Fibroblast of skin of abdomen (primary cell): ENCODE measurements at places on chromosomes 6 and 20.

- DNase-seq, result no peak
Measured at GRCh38 chr20:48527771-48528170, 300.0 kb downstream of the PREX1 start.

GRCh38 chr6:25499615-25500235 is 152.3 kb upstream of the SCGN start:
- no peak for DNase-seq

GRCh38 chr6:150282806-150283205 is 86.0 kb upstream of the IYD start:
- no peak for DNase-seq

DNA sequence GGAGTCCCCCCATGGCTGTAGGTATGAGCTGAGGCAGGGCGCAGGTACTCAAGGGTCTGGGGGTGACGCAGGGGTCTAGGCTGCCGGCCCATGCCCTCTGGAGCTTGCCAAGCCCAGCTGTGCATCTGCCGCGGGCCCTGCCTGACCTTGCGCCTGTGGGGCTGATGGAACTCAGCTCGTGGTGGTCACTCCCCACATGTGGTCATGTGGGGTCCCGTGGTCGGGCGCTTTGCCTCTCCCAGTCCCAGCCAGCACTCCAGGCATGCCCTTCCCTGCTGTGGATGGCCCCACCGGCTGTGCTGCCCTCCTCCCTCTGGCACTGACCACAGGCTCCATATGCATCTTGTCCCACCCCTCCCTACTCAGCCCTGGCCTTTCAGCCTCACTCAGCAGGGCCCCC is 57.3 kb downstream of the RPP40 start:
- DNase-seq, result no peak

DNA sequence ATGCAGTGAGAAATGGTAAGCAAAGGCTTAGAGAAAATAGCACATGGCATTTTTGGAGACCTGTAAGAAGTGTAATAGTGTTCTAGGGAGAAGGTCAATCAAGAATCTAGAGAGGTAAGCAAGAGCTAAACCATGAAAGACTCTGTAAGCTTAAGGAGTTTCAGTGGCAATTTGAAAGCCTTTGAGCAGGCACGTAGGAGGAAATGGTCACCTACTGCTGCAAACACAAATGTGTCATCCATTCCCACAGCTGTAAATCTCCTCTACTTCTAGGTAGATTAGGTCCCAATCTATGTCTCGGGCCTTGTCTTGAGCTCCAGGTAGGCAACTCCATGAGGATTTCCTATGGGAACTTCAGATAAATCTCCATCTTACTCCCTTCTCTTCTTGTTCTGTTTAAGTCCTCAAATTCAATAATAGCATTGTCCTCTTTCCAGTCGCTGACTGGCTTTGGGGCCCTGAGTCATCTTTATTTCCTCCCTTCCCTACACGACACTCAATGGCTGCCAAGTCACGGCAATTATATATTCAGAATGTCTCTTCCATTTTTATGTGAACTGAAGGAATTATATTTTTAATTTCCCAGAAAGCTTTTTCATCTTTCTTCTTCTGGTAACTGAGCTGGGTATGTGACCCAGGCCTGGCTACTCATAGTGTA is 24.2 kb upstream of the PAQR8 start:
- DNase-seq, result no peak

- peak; percentile 34 for DNase-seq
Measured at GRCh38 chr6:46468403-46469010, 22.7 kb downstream of the RCAN2 start.

GRCh38 chr6:105648276-105648675 is 245.4 kb upstream of the PREP start:
- DNase-seq, result no peak

GRCh38 chr6:70686548-70687133 is 19.0 kb downstream of the SMAP1 start:
- DNase-seq, result peak; percentile 31

GRCh38 chr6:85372188-85372914 is 77.5 kb upstream of the NT5E start:
- peak; percentile 21 for DNase-seq

GRCh38 chr6:46935687-46936086 is 13.9 kb upstream of the ADGRF5 start:
- DNase-seq, result no peak

DNA sequence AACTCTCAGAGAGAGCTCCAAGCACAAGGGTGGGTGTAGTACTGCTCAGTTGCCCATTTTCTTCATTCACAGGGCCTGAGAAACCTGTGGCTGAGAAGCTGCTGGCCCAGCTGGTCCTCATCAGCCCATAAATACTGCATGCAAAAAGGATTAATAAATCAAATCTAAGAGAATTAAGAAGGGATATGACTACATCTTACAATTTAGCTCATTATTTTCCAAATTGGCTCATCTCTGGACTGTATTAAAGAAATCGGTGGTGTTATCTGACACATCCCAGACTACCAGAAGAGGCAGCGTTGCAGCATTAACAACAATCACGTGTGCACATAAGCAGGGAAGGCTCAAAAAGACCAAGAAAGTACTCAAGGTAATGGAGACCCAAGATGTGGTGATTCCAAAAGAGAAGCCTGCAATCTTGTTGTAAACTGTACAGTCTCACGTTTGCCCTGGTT is 90.7 kb downstream of the CD24 start:
- no peak for DNase-seq

DNA sequence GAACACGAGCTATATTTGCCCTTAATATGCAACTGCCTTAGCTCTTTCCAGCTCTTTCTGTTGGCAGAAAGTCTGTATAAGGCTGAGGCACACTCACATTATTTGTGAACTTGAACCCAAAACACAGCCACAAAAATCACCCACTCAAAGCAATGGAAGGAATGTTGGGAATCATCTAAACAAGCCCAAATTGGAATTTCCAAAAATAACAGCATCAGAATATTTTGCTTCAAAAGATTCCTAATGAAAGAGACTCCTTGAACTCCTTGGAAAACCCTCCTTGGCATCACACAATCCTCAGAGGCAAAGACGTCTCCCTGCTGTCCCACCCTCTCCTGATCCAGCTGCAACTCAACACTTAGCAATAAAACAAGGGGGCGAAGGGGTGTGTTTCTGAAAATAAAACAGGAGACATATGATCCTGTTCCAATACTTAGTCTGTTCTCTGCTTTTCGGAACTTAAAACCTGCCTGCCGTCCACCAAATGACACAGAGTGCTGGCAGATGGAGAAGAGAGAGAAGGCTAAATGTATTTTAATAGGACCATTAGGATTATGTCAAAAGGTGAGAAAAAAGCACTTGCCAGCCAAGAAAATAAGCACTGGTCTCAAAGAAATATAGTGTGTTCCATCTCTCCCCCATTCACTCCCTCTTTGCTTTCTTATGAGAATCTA is 320.7 kb upstream of the JARID2 start:
- DNase-seq, result no peak

GRCh38 chr6:13048113-13048512 is 280.2 kb downstream of the TBC1D7 start:
- DNase-seq, result peak; percentile 23

DNA sequence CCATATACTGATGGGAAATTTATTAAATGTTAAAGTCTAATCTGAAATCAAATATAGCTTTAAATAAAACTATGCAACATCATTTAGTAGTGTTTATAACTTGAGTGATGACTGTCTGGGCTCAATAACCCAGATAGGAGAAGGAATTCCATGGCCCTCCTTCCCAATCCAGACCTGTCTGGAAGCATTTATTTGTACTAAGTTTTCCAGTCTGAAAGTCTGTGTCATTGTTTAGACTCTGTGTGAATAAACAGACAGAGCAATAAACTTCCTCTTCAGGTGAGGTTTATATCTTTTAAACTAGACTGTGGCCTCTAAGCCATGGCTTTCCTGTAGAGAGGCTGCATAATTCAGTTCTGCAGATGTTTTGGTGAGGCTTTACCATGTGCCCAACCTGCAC is 176.4 kb downstream of the SOX4 start:
- no peak for DNase-seq

- no peak for DNase-seq
Measured at GRCh38 chr6:18465410-18466154, 78.4 kb downstream of the RNF144B start.

GRCh38 chr6:144250276-144250675 is 34.9 kb upstream of the UTRN start:
- peak; percentile 14 for DNase-seq

DNA sequence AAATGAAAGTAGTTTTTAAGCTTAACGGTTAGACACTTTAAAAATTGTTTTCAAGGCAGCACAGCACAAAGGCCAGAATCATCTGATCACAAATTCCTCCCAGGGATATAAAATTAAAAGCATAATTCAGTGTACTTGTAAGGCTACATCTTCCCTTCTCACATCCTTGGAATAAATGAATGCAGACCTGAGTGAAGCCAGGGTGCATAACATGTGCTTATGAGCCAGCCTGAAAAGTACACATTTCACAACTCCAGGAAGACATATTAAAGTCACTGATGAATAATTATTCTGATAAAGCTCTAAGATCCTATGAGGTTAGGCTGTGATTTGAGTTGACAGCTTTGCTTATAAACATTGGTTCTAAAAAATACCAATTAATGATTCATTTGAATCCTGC is 163.6 kb downstream of the BTBD9 start:
- DNase-seq, result no peak

DNA sequence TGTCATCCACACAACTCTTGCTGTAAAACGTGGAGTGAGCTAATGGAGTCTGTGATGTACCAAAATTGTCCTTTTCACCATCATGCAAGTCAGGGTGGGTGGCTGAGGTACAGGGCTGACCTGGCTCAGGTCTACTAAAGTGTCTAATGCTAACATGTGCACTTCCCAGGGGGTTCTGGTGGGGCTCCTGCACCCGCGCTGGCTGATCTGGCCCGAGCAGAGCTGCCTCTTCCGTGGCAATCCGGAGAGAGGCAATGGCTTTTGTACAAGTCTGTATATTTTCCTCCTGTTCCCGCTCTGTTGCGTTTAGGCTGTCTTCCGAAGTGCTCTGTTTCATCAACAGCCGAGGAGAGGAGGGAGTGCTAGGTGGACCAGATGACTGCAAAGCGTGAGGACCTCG is 191.8 kb downstream of the HIVEP2 start:
- DNase-seq, result no peak

DNA sequence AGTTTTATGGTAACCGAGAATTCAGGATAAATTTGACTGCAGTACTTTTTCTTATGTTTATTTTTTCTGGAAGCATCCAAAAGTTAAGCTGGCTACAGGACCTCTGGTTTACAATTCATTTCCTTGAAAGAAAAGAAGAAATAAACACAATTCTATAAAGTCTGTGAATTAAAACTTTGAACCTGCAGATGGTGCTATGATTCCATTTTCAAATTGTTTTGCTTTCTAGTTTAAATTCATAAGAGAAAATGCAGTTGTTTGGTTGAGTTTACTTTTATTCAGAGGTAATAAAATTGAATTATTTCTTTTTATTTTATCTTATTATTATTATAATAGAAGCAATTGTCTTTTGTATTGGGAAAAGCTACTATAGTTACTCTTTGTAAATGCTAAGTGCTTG is 1.8 kb upstream of the VIP start:
- peak; percentile 5 for DNase-seq

DNA sequence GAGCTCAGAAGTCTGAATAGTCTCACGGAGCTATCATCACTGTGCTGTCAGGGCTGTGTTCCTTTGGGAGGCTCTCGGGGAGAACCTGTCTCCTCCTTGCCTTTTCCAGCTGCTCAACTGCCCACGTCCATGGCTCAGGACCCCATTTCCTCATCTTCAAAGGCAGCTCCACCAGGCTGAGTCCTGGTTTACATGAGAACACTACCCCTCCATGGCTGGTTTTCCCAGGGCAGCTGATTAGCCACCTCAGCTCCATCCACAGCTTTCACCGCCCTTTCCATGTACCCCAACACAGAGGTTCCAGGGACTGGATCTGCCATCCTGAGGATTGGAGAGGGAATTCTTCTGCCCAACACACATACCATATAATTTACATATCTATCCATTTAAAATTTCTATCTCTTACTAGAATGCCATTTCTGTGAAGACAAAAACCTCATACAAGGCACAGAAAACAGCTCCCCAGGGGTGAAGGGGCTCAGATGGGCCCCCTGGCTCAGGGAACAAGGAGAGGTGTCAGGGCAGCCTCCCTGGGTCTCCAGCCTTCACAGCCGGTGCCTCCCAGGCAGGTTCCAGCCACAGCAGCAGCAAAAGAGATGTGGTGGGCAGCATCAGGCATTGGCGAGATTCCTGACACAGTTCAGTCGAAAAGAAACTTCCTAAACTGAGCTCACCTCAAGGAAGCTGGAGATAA is 2.2 kb upstream of the RAET1E start:
- DNase-seq, result no peak

DNA sequence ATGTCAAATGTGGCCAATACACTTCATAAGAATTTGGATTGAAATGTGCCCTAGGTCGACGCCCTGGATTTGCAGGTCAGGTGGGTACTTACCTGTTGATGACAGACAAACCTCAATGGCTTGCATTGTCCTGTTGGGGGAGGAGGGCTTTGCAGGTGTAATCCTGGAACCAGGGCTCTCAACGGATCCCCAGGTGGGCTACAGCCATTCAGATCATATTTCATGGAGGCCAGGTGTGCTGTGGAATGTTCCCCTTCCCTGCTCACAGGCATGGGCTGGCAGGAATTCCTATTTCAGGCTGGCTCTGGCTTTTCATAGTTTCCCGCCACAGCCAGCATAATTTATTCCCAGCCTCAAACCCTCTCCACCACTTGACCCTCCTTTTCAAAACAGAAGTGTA is 254.7 kb downstream of the SMOC2 start:
- DNase-seq, result no peak

GRCh38 chr20:24699321-24700165 is 230.1 kb downstream of the SYNDIG1 start:
- no peak for DNase-seq

DNA sequence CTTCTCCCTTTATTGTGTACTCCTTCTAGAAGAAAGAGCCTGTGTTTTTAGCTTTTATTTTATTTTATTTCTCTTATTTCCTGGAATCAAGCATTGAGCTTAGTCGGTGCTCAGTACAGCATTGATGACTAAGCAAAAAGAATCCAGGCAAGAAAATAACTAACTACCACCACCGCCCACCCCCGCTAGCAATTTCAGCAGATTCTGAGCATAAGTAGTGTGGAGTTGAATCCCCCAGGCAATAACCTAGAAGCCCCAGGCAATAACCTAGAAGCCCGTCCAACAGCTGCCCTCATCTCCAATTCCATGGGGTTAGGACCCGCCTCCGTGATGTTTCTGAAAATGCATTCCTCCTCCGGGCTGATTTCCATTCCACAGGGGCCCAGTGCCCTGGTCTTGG is 258.0 kb upstream of the TAB2 start:
- DNase-seq, result peak; percentile 63
